Gastrocnemius medialis (tissue), 4 donors: ENCODE measurements at places on chromosomes 7 and 10.
A peak's percentile ranks its signal among the peaks of the same experiment; 100 is the strongest.

GRCh38 chr10:133027482-133027881 lies 60.2 kb upstream of the ADGRA1 start:
- H3K27ac ChIP-seq = no peak overlapping the region
- no peaks in the 10 kb centered on the region for H3K36me3 ChIP-seq
- peaks cover 13% of the 10 kb centered on the region for H3K27me3 ChIP-seq
- H3K4me3 ChIP-seq = no peak overlapping the region

GRCh38 chr7:70787771-70788170 lies 344.2 kb upstream of the GALNT17 start:
- H3K27me3 ChIP-seq = no peaks in the 10 kb centered on the region
- peaks cover 3% of the 10 kb centered on the region for H3K36me3 ChIP-seq

DNA sequence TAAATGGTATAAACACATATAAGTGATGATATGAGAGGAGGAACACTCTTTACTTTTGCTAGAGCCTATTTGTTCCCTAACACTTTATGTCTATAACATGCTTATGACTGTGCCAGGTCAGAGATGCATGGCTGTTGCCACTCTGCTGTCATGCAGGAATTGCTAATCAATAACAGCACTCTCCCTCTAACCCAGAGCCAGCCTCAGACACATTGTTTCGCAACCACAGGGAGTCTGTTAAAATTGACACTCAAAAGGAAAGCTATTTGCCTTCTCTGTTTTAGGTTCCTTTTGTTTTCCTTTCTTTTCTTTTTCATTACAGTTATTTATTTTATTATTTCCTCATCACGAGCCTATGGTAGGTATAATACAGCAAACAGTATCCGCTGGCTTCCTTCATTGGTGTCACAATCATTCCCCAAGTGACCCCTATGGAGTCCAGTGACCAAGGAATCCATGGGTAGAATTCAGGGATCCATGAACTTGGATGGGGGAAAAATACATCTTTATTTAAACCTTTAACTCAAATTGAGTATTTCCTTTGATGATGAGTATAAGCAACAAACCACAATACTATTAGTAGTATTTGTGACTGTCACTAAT lies 6.8 kb downstream of the PON2 start:
- no peak overlapping the region for H3K27ac ChIP-seq
- no peaks in the 10 kb centered on the region for H3K4me1 ChIP-seq
- no peak overlapping the region for H3K4me3 ChIP-seq
- DNase-seq = no peak

DNA sequence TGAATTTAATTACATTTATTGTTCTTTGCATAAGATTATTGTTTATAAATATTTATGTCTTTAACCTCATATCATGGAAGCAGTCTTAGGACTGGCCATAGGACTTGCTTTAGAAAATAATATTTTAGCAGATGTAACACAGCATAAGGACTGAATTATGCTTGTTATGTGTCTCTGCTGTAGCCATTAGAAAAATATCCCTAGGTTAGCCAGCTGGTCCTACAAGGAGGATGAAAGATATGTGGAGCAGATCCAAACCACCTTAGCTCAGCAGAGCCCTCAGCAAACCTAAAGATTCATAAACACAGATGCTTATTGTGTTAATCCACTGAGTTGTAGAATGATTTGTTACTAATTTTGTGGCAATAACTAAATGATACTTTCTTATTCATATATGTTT lies 166.0 kb upstream of the COL1A2 start:
- DNase-seq = no peak
- H3K36me3 ChIP-seq = no peaks in the 10 kb centered on the region
- H3K27ac ChIP-seq = no peak overlapping the region
- H3K4me1 ChIP-seq = no peaks in the 10 kb centered on the region
- no peaks in the 10 kb centered on the region for H3K27me3 ChIP-seq

DNA sequence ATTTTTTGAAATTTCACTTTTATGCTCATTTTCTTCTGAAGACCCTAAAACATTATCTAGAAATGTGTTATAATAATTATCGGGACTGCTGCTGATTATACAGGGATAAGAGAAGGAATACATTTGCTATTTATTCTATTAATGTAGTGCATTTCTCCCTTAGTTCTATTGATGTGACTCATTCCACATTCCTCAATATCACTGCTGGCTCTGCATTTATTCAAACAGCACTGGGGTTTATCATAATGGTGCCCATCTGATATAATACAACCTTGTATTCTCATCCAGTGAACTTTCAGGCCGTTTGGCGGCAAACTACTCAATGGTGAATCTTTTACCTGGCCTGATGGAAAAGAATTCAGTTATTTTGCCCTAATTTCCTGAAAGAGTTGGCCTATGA lies 7.8 kb downstream of the KCND2 start:
- H3K4me3 ChIP-seq = no peak overlapping the region
- no peaks in the 10 kb centered on the region for H3K4me1 ChIP-seq

GRCh38 chr7:27424749-27425148 lies 182.1 kb downstream of the EVX1 start:
- DNase-seq = no peak
- H3K4me1 ChIP-seq = no peaks in the 10 kb centered on the region
- no peak overlapping the region for H3K27ac ChIP-seq

DNA sequence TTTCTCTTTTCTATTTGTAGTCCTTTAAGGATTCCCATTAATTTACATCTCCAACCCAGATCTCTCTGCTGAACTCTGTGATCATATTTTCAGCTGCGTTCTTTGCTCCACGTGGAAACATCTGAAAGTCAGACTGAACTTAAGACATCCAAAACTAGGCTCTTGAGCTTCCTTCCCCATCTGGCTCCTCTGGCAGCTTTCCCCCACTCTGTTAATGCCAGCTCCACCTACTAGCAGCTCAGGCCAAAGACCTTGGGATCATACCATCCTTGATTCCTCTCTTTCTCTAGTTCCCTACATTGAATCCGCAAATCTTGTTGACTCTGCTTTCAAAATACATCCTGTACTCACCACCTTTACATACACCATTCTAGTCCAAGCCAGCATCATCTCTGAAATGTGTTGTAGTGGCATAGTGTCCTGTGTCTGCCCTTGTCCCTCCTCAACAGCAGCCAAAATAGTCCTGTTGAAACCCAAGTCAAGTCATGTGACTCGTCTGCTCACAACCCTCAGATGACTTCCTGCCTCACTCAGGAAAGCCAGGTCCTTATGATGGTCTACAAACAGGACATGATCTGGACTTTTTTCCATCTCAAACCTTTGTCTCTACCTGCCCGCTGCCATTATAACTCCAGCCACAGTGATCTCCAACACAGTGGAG lies 7.0 kb downstream of the REEP3 start:
- H3K27me3 ChIP-seq = no peaks in the 10 kb centered on the region
- no peak for DNase-seq
- H3K27ac ChIP-seq = no peak overlapping the region

GRCh38 chr10:4067931-4068561 lies 283.0 kb upstream of the KLF6 start:
- H3K27ac ChIP-seq = no peak overlapping the region
- DNase-seq = no peak
- H3K36me3 ChIP-seq = no peaks in the 10 kb centered on the region
- H3K27me3 ChIP-seq = no peaks in the 10 kb centered on the region
- H3K4me1 ChIP-seq = no peaks in the 10 kb centered on the region

DNA sequence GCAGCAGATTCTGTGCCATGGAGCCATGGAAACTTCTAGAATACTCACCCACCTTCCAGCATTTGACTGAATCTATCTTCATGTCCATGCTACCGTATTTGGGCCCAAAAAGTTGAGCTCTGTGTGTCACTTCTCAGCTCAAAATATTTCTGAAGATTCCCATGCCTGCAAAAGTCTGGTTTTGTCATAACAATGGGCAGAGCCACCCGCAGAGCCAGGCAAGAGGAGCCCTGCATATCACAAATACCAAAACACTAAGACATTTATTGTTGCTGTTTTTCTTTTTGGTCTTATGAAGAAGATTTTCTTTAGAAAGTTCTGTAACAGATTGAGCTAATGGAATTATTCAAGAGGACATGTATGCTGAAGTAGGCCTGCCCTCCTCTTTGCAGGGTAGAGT lies 68.1 kb downstream of the PRTFDC1 start:
- no peak for DNase-seq
- no peak overlapping the region for H3K4me3 ChIP-seq
- no peak overlapping the region for H3K27ac ChIP-seq
- no peaks in the 10 kb centered on the region for H3K36me3 ChIP-seq

DNA sequence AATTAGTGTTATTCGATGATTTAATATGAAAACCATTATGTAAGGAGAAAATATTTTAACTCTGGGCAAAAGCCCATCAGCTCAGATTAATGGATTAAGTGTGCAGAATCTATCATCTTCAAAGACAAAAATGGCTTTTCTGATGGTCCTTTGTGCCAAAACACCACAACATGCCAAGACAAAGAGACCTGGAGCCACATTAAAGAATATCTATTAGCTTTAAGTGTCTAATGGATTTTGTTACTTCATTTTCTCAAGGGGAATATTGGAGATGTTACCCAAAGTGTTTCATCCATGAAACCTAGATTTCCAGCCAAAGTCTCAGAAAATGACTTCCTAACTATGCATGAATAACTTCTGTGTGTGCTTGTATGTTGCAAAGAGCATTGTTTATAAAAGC lies 57.3 kb downstream of the MKX start:
- H3K4me1 ChIP-seq = no peaks in the 10 kb centered on the region
- DNase-seq = no peak
- no peak overlapping the region for H3K4me3 ChIP-seq
- no peaks in the 10 kb centered on the region for H3K36me3 ChIP-seq
- no peak overlapping the region for H3K27ac ChIP-seq

DNA sequence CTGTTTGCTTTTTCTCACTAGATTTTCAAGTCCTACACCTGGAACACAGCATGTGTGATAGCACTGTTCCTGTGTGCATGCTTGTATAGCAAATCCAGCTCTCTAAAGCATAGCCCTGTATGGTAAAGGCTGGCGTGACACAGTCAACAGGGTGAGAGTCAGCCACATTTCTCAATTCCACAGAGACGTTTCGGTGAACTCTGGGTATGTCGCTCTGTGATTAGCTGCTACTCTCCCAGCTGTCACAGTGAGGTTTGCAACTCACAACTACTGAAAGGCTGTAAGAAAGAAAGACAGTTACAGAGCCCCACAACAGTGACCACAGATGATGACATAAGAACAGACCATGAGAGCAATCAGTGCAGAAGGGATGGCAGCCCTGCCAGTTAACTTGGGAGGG lies 170.6 kb upstream of the IMMP2L start:
- DNase-seq = no peak
- H3K4me1 ChIP-seq = peaks cover 6% of the 10 kb centered on the region
- no peaks in the 10 kb centered on the region for H3K36me3 ChIP-seq
- no peak overlapping the region for H3K27ac ChIP-seq

GRCh38 chr7:42025635-42026375 lies 211.2 kb downstream of the GLI3 start:
- no peaks in the 10 kb centered on the region for H3K4me1 ChIP-seq
- H3K4me3 ChIP-seq = no peak overlapping the region
- no peaks in the 10 kb centered on the region for H3K27me3 ChIP-seq
- no peak for DNase-seq
- no peaks in the 10 kb centered on the region for H3K36me3 ChIP-seq

DNA sequence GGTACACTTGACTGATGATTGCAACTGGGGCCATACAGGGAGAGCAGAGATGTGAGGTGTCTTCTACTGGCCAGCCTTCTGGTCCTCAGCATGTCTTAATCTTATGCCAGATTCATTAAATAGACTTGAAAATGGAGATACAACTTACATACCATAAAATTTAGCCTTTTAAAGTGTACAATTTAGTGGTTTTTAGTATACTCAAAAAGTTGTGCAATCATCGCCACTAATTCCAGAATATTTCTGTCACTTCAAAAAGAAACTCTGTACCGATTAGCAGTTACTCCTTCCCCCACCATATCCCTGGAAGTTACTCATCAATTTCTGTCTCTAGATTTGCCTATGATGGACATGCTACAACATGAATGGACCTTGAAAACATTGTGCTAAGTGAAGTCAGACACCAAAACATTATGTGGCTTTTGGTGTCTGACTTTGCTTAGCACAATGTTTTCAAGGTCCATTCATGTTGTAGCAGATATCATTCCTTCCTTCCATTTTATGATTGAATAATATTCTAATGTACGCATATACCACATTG lies 53.0 kb downstream of the SH2D4B start:
- H3K27ac ChIP-seq = no peak overlapping the region
- no peak overlapping the region for H3K4me3 ChIP-seq
- no peaks in the 10 kb centered on the region for H3K4me1 ChIP-seq

DNA sequence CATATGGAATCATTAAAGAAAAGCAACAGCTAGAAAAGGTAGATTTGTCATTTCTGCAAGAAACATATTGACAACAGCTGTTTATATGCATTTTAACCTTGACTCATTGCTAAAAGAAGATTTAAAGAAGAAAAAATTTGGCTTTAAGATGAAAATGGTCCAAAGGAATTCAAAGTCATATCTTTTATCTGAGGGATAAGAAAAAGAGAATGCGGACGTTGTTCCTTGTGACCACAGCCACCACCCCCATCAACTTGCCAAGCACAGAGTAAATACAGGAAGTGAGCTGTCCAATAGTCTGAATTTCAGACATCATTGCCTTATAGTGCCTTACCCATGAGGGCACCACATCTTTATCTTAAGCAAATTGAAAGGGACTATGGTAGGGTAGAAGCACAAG lies 7.3 kb upstream of the CRPPA start:
- no peaks in the 10 kb centered on the region for H3K36me3 ChIP-seq
- no peak overlapping the region for H3K4me3 ChIP-seq
- H3K27ac ChIP-seq = no peak overlapping the region
- no peaks in the 10 kb centered on the region for H3K4me1 ChIP-seq
- DNase-seq = no peak

- no peak overlapping the region for H3K27ac ChIP-seq
- H3K4me3 ChIP-seq = peak overlapping the region; percentile 36
- peaks cover 10% of the 10 kb centered on the region for H3K4me1 ChIP-seq
- H3K27me3 ChIP-seq = peaks cover 58% of the 10 kb centered on the region
Observed at GRCh38 chr10:117553142-117553814, 10.7 kb downstream of the EMX2 start.
